ENCODE measurements at places on chromosomes 6 and 20.

GRCh38 chr20:5183731-5184474, 57.1 kb downstream of the CDS2 start:
- no peak for DNase-seq

- no peak for DNase-seq
These were observed 70.6 kb downstream of the MRPL14 start for GRCh38 chr6:44056392-44057237.

DNA sequence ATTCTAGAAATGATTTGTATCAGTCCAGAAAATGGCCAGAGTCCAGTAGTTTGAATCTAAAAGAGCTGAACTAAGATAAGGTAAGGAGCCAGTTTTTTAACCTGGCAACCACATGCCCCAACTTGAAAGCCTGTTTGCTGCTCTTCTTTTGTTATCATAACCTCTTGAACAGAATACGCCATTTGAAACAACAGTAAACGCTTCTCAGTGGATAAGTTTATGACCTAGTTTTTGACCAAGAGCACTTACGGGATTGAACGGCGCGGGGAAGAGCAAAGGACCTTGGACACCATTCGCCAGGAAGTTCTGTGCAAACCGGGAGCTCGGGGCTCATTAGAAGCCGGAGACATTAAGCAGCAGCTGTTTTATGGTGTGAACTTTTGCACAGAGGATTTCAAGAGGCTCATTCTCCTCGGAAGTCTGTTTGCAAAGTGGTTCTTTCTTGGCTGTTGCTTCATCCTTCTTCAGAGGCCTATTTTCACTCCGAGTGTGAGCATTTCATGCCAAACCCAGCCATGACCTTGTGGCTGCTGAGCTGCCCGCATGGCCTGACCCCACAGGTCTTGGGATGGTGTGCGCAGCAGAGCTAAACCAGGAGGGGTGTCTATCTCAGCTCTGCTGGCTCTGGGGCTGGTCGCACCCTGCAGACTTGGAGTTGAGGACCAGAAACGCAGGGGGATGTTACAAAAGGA, 215.1 kb downstream of the SOX4 start:
- no peak for DNase-seq

GRCh38 chr6:152225241-152225934, 411.8 kb downstream of the SYNE1 start:
- DNase-seq = no peak

GRCh38 chr20:47785311-47785853, at the start of gene SULF2:
TSS of gene SULF2 (minus strand) at chr20:47785481. CDS start at chr20:47757363, 28,118 bp downstream.
- DNase-seq = no peak

- DNase-seq = no peak
These were observed 430.3 kb upstream of the SOX4 start for GRCh38 chr6:21163110-21163837.

- no peak for DNase-seq
These were observed 114.8 kb downstream of the DST start for GRCh38 chr6:56527934-56528333.

- no peak for DNase-seq
These were observed 203.1 kb downstream of the UBE3D start for GRCh38 chr6:82862543-82862942.

- DNase-seq = no peak
These were observed 211.9 kb downstream of the PREX1 start for GRCh38 chr20:48615871-48616270.

GRCh38 chr6:100035873-100036653, 42.0 kb upstream of the MCHR2 start:
- no peak for DNase-seq

DNA sequence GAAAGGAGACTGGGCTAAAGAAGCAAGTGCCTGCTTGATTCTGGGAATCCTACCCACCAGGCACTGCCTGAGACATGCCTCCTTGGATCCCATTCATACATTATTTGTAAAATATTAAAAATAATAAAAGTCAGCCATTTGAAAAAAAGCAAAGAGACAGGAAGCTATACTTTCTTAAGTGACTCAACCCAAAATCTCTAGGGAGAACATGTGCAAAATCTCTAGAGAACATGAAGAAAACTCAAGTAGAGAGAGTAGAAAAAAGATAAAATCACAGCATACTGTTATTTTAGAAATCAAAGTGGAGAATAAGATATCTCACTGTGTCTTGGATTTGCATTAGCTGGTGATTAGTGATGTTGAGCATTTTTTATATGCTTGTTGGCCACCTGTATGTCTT, 197.2 kb upstream of the GGTLC1 start:
- no peak for DNase-seq

GRCh38 chr6:105537981-105538578, 135.2 kb upstream of the PREP start:
- DNase-seq = no peak

GRCh38 chr6:13355999-13356785, 27.9 kb upstream of the TBC1D7 start:
- peak; percentile 63 for DNase-seq

- no peak for DNase-seq
These were observed 86.2 kb downstream of the AHI1 start for GRCh38 chr6:135411339-135411738.

DNA sequence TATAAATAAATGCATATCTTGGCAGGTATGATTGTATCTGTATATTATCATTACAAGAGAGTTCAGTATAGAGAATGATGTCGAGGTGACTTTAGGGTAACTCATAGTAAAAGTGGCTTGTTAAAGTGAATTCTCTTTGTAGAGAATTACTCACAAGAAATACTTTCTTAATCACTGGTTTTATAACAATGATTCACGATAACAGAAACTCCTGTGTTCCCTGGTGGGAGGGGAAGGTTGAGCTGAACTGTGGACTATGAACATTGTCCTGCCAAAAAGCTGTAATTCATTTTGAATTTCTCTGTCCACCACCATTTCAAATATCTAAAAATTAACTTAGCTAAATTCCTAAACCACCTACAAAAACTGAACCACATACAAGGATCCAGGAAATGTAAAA, 7.7 kb downstream of the TPMT start:
- peak; percentile 14 for DNase-seq

DNA sequence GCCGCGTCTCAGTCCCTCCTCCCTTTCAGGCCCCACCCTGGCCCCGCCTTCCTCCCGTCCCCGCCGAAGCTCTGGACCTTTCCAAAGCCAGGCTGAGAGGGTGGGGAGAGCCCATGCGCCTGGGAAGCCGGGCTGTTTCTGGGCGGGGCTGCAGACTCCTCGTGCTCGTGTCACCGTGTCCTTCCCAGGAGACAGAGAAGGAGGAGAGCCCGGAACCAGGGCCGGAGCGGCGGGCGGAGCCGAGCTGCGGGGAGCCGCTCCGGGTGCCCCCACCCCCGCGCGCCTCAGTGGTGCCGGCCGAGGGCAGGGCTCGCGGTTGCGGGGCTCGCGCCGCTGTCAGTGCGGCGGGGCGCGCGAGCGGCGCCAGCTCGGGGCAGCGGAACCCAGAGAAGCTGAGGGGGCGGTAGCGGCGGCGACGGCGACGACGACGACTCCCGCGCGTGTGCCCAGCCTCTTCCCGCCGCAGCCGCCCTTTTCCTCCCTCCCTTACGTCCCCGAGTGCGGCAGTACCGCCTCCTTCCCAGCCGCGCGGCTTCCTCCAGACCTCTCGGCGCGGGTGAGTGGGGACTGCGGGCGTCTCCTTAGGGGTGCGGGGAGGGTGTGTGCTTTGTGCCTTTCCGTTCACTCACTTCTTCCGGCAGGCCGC, at the start of gene RALY:
RALY (plus strand) TSS at position 336 of the 646 bp plus-strand sequence. CDS start 78,164 bp downstream, outside the sequence.
- peak; percentile 98 for DNase-seq

DNA sequence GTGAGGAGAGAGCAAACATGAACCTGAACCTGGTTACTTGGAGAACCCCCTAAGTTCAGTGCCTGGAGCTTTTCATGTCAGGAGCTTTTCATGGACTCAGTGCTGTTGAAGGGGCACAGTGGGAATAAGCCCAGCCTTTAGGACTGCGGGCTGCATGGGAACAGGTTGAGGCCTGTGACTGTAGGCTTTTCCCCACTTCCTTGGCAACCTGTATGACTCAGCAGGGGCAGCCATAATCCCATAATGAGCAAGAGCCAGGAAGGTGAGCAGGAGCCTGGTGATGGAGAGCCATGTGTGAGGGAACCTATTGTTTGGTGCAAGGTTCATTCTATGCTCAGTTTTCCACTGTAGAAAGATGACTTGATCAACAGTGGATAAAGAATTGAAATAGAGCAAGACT, 23.4 kb downstream of the MEP1A start:
- no peak for DNase-seq

DNA sequence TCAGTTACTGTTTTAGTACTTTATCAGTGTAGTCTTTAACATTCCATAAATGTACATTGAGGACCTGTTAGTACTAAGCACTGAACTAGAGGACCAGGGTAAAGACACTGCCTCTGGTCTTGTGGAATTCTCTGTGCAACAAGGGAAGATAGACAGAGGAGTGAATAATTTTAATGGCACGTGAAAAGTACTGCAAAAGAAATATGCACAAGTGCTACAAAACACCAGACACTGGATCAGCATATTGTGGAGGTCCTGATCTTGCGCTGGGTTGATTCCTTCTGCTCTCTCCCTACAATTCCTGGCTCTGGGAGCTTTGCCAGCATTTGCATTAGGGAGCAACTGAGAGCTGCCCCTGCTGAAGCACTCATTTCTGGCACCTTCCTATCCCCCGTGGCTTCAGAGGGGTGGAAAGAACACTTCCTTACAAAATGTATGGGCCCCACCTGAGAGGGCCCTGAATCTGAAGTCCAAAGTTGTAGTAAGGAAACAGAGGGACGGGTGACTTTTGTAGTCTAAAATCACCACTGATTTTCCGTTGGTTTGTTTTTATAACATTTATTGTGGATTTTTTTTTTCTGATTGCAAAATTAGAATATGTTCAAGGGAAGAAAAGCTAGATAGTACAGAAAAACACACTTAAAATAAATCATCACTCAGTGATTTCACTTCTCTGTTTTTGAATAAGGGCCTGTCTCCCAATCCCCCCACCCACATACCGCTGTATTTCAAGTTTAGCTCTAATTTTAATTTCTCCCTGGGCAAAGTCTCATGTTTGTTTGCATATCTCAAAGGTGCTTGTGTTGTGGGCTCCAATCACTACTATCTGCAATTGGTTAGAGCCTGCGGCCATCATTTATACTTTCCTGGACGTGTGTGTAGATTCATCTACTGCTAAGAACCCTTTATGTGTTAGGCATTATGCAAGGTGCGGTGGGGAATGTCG, 4.9 kb downstream of the PKIG start:
- DNase-seq = no peak

DNA sequence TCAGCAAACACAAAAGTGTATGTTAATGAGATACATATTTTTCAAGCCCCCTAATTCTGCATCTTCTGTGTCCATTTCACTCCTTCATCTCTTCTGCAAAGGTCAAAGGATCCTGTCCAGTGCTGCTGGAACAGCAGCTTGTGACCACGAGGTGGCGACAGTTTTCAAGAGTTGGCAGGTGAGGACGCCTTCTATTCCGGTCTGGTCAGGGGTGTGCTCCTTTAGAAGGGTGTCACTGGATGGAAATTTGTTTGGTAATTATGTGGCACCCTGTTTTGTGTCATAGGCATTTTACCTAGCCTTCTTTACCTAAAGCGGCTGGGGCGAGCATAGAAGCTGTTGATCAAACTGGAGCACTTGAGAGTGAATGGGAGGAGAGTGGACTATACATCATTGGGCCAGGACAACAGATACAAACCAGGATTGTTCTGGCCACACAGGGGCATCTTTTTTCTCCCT, 32.9 kb upstream of the ERVFRD-1 start:
- DNase-seq = peak; percentile 89

GRCh38 chr6:37558168-37558567, 58.5 kb upstream of the CCDC167 start:
- no peak for DNase-seq

DNA sequence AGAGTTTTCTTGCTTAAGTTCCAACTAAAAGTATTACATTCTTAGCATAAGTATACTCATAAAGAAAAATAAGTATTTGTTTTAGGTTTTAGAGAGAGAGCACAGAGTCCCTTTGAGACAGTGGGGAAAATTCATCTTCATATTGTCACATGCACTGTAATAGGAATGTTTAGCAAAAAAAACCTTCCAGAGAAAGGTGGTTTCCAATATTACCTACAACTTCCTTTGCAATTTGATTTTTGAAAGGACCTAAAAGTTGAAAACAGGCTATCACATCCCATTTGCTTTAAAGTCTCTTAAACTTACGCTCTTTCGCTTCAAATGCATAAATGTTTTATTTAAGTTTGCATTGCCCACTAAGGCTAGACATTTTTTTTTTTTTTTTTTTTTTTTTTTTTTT, 86.4 kb downstream of the OPRM1 start:
- DNase-seq = no peak

GRCh38 chr20:54624706-54625390, 149.5 kb downstream of the DOK5 start:
- no peak for DNase-seq

Data from activated naive CD4-positive, alpha-beta T cell treated with anti-CD3 and anti-CD28 coated beads for 36 hours (primary cell).